ENCODE measurements at places on chromosomes 6 and 20.

- DNase-seq = no peak
Measured at GRCh38 chr6:26075063-26075717, 12.0 kb upstream of the HFE start.

GRCh38 chr6:101150226-101150625, 243.3 kb upstream of the GRIK2 start:
- DNase-seq = no peak

- DNase-seq = no peak
Measured at GRCh38 chr20:48820649-48820973, 7.2 kb downstream of the PREX1 start.

DNA sequence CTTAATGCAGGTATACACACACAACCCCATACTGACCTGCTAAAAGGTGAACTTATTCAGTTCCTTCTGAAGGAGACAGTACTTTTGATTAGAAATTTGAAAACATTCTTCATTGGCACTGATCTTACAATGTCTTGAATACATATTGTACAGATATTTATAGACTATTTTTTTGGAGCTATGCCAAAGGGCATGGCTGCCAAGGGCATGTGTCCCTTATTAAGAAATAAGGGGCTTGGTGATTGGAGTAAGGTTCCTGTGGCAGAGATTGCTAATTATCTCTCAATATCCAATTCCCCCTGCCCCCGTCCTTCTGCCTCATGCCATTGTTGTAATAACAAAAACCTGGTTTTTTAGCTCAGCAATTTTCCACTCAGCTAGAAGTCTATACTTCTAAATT, 355.9 kb downstream of the FARS2 start:
- no peak for DNase-seq

GRCh38 chr6:84521511-84521910, 242.9 kb downstream of the TBX18 start:
- no peak for DNase-seq

GRCh38 chr6:94478133-94479005, 1059.0 kb upstream of the EPHA7 start:
- no peak for DNase-seq

GRCh38 chr20:47574616-47575364, 73.1 kb downstream of the NCOA3 start:
- DNase-seq = no peak

Data from stimulated activated CD4-positive, alpha-beta T cell treated with anti-CD3 and anti-CD28 coated beads, Interleukin-1b, Interleukin-23, amount 100 ng/mL, for 4 hours (primary cell).